Glutamatergic neuron (in vitro differentiated cells): ENCODE measurements at places on chromosomes 3 and 15.

DNA sequence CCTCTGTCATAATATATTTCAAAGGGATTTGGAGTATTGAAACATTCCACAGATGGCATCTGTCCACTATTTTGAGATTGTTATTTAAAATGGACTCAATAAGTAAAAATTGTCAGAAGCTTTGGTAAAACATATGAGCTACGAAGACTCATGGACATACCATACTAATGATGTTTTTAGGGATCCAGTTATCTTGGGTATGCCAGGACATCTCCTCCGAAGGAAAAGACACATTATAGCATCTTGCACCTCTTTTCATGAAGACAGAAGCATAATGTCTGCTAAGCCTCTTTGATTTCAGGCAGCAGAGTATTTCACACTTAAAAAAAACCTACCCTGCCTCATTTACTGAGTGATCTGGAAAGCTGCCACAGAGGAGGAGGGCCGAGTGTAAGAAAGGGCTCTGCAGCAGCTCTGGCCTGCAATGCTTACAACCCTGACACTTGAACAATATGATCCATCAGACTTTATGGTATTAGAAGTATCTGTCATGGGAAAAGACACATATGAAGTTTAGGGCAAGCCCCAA lies 284.8 kb downstream of the TUSC7 start:
- no peak for DNase-seq

- no peak for DNase-seq
These were observed 63.9 kb downstream of the TRPC1 start for GRCh38 chr3:142787719-142788118.

DNA sequence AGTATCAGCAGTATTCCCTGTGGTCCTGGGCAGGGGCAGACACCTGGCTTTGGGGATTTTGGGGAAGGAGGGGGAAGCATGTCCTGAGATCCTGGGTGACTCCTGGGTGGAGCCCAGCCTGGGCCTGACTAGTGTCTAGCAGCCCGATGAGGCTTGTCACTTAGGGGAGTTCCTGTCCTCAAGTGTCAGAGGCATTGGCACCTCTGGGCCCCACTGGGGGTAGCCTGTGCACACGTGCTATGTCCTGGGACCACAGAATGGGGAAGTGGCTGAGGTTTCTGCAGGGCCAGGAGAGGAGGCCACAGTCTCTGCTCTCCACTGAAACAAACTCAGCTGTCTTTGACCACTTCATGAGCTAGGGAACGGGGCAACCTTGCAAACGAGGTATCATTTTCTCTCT lies 31.5 kb upstream of the ADCY5 start:
- DNase-seq = no peak

DNA sequence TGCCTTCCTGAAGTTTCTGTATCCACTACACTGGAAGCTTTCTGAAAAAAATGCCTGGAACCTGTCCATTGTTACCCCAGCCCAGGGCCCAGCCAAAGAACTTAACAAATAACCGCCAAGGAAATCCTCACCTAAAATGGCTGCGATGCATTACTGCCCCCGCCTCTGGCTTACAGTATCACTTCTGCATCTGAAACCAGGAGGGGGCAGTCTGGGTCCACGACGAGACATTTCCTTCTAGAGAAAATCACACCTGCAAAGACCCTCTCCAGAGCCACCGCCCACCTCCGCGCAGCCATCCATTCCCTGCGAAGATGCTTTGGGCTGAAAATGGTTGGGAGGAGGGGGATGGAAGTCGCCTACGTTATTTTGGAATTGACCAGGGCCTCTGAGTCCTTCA lies 22.4 kb upstream of the CELF6 start:
- peak; percentile 66 for DNase-seq

- DNase-seq = no peak
These were observed 43.7 kb upstream of the ATP2C1 start for GRCh38 chr3:130850044-130850797.

DNA sequence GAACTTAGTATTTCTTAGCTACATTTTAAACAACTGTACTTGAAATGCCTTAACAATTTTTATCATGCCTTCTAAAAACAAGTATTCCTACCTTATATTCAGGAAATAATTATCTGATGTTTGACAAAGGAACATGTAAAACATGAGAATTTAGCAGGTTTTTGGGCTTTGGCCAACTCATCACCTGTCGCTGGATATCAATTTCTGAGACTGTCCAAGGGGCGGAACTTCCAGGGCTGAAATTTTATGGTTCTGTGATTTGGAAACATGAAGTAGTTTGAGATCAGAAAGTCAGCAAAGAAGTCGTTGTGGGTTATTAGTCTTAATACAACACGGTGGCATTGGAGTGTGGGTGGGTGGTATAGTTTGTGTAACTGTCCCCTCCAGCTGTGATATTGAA lies 282.2 kb upstream of the LRRN1 start:
- DNase-seq = no peak

GRCh38 chr3:28947751-28948150 lies 333.1 kb upstream of the RBMS3 start:
- no peak for DNase-seq

DNA sequence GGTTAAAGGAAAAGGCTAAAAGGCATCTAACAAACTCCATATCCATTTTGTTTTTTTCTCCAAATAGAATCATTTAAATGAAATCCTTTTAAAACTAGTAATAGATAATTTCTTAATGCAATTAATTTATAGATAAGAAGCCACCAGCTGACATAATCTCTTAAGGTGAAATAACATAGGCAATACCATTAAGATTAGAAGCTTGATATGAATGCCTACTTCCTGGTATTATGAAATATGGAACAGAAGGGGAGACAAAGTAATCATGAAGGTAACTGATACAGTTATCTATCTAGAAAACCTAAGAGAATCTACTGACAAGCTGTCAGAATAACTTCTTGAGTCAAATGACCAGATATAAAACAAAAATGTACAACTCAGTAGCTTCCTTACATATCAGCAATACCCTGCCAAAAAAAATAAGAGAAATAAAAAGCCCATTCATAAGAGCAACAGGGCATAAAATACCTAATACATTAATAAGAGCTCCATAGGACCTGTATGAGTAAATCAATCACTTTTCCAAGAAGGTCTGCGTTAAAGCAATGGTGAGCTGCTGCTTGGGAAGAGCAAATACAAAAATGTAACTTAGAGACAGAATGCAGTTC lies 10.7 kb downstream of the EHD4 start:
- DNase-seq = no peak

- DNase-seq = no peak
These were observed 44.6 kb upstream of the LEKR1 start for GRCh38 chr3:156781310-156782230.

GRCh38 chr3:154040283-154040682 lies 80.9 kb upstream of the ARHGEF26 start:
- no peak for DNase-seq

GRCh38 chr15:100863796-100864267 lies 15.8 kb upstream of the ALDH1A3 start:
- DNase-seq = no peak

DNA sequence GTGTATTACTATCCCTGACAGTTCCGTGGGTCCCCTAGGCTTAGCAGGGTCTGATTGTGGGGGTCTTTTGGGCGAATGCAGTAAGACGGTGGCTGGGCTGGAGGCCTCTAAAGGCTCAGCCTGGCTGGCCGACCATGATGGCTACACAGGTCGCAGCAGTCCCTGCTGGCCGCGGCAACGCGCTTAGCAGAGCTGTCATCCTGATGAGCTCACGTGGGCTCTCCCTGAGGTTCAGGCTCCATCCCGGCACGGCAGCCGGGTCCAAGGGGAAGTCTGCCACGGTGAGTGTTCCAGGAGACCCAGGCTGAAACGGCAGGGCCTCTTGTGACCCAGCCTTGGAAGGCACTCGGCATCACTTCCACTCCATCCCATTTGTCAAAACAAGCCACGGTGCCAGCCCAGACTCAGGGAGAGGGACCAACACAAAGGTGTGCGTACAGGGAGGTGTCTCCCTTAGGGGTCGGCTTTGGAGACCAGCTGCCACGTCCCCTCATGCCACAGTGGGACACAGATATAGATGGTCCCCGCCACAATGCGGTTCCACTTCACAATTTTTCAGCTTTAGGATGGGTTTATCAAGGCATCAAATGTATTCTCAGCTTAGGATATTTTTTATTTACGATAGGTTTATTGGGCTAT lies 101.8 kb downstream of the XXYLT1 start:
- no peak for DNase-seq
